ENCODE measurements at places on chromosomes 4 and X. TPM values are rescaled to one million over a fixed set of nuclear protein-coding genes. Genes with fewer than 3 reads are reported as not detected.

- DNase-seq, result no peak
Measured at GRCh38 chr4:152776352-152776751, 3.2 kb downstream of the TIGD4 start.

DNA sequence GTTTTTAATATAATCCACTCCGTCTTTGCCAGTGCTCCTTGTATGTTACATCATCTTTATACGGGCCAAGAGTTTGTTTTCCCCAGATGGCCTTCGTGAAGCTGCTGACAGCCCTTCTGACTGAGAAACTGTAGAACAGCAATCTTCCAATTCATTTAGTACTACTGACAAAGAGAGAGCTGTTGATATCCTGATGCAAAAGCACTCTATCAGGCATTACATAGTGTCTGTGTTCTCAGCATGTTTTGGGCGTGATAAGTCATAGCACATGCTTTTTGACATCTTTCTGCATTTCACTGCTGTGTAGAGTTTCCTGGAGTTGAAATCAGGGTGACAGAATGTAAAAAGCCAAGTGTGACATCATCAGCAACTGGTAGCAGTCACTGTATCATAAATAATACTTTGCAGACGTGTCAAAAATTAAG is 746.3 kb upstream of the FAM241A start:
- no peak for DNase-seq

GRCh38 chr4:173418639-173419038 is 19.7 kb upstream of the SCRG1 start:
- DNase-seq, result no peak

GRCh38 chr4:80173401-80173800 is 23.9 kb upstream of the PRDM8 start:
- no peak for DNase-seq

GRCh38 chr4:87105101-87105845 is 115.1 kb downstream of the KLHL8 start:
- no peak for DNase-seq

Gene OPRPN
- total RNA-seq, result not detected

Gene CSAG3
- not detected for total RNA-seq

Gene IGSF1
- total RNA-seq, result 7.5 TPM

Gene PDLIM5
- 120 TPM for total RNA-seq

DNA sequence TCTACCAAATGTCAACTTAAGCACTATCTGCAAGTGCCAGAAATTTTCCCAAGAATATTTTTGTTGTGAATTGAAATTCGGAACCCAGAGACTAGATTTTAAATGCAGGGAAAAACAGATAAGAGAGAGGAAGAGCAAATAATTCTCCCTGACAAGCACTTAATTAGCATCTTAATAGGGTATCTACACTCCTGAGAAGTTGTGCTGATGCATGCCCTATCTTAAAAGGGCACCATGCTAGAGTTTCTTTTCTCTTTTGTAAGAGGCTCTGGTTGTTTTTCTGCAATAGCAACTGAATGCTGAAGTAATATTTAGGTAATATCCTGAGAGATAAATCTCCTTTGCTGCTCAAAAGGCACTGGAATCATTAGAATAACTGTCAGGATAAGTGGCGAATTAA is 139.9 kb upstream of the UGT8 start:
- no peak for DNase-seq

DNA sequence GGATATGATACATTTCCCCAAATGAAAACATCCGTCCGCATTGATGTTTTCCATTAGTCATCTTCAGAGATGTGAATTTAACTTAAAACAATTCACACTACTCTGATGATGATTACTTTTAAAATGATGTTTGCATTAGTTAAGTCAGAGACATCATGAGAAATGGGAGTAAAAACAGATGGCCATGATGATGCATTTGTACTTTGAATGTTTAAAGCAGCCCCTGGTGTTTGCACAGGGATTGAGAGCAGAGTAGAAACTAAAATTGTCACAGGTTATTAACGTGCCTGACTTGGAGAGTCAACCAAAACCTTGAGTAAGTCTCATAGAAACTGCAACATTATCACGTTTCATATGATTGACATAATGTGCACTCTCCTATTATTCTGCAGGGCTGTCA is 117.2 kb downstream of the CFAP299 start:
- no peak for DNase-seq

Gene TRIM61
- total RNA-seq, result 0.44 TPM

DNA sequence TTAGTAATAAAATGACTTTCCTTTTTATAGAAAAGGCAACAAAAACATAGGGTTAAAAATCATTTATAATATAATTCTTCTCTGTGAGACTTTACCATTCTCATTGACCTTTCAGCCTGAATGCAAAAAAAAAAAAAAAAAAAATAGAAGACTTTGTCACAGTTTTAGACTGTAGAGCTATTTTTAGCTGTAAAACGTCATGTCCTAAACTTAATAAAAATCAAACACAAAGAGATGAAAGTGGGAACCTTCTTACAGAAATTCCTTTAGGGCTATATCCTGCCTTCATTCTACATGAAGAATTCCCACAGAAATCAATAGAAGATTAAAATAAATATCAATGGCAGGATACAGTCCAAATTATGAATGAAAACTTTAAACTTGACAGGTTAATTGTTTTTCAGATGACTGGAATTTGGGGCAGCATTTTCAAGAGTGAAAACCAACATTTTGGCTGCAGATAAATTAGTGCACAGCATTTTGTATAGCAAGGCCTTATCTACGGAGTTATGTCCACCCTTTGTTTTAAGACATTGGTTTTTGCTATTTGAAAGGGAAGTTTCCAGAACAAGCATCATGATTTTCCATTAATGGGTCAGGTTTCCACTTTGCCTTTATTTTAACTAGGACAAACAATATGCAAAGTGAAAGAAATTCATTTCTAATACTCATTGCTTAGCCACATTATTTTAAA is 219.5 kb downstream of the SPCS3 start:
- DNase-seq, result no peak

DNA sequence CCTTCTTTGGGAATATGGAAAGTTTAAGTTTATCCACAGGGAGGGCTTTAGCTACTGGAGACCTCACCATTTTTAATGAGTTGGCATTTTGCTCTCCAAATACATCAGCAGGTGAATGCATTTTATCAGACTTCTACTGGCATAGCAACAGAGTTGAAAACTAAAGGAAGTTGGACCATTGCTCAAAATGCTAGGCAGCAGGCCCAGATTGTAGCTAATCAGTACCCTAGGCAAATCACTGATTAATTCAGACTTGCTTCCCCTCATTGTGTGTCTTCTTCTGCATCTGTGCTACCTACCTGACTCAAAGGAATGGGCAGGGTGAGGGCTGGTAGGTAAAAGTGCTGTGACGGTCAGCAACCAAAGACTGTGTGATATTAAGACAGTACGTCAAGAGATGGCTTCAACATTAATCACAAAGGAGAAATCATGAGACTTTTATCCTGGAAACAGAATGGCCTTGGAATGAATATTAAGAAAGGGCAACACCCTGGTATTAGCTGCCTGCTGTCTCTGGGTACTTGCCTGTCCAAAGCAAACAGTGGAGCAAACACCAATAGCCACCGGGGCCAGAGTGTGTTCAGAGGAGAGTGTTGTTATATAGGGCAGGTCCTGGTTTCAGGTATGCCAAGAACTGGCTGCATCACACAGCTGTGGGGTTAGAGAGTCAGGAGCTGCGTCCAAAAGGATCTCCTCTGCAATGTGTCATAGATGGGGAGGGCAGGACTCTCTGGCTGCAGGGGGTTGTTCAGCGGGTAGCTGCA is 17.1 kb upstream of the SMIM20 start:
- no peak for DNase-seq

- DNase-seq, result no peak
Measured at GRCh38 chrX:18119856-18120255, 100.8 kb downstream of the BEND2 start.

DNA sequence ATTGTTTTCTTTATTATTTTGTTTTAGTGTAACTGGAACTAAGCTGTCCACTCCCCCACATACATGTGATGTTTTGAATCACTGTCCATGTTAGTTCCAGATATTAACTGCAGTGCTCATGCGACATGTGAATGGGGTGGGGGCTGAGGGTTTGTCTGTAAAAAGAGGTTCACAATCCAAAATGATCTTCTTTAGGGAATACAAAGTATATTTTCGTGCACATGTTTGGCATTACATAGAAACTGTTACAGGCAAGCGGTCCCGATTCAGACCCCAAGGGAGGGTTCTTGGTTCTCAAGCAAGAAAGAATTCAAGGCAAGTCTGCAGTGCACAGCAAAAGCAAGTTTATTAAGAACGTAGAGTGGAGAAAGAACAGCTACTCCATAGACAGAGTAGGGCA is 296.5 kb upstream of the CLNK start:
- no peak for DNase-seq

DNA sequence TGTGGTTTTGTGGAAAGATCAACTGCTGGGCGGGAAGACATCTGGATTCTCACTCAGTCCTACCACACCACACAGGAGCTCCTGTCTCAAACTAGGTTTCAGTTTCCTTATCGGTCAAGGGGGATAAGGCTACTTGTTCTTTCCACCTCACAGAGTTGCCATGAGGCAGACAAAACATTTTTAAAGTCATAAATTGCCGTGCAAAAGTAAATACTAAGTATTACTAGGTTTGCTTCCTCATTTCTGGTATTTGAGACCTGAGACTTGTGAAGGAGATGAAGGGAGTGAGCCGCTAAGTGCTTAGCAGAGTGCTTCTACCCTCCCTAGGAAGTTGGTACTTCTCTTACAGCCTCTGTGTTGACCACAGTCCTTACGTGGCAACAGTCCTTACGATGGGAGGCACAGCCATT is 1.5 kb downstream of the LAP3 start:
- no peak for DNase-seq

DNA sequence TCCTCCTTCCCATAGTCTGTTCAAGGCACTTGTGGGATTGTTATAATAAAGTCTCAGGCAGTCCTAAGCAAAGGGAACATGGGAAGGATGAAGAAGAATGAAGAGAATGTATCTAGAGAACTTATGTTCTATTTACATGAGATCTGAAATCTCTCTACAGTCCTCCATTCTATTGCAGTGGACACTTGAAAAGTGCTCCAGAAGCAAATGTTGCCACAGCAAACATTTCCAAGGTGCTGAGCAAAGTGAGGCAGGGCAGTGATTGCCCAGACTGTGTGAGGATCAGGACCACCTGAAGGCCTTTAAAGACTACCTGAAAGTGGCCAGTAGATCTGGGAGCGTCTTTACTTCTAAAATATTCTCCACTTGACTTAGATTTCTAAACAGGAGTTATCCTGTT is 203.5 kb downstream of the RBM46 start:
- DNase-seq, result no peak

Gene NUDT10
- total RNA-seq, result 0.64 TPM

Gene FAM47E
- total RNA-seq, result 9.5 TPM

Gene PDLIM3
- total RNA-seq, result 25.3 TPM

Gene CENPVL2
- total RNA-seq, result not detected

- DNase-seq, result no peak
Measured at GRCh38 chr4:25779021-25779420, 83.8 kb downstream of the SEL1L3 start.

DNA sequence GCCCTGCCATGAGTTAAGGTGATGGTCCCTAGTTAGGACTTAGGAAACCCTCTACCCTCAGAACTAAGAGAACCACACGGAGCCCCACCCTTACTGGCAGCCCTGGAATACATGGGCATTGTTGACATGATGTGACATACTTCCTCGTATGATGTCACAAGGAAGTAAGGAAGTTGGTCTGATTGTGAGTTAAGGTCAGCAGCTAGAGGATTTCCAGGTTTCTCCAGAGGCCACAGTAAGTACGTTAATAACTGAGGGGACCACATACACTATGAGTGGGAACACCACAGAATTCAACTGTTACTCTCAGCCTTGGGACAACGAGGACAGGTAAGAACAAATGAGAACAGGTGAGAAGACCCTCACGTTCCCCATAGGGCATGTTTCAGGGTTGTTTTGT is at the start of gene MAGEB5:
Gene MAGEB5 (plus strand): TSS at position 301 of the 400 bp plus-strand sequence. CDS start 1,133 bp downstream, outside the sequence.
- no peak for DNase-seq

DNA sequence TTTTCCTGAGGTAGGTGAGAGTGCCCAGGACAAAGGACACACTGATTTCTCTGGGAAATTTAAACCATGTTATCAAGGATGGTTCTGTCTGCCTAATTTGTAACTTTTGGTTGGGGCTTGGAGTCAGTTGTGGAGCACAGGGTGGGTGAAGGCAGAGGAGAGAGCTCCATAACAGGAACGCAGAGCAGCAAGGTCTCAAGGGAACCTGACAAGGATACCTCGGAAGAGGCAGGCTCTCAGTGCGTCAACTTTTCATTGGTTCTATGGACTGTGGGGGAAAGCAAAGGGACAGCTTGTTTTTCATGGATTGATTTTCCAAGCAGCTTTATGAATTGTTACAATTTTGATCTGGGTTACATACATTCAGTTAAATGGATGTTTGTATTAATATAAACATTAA is 110.4 kb downstream of the SLIT2 start:
- no peak for DNase-seq

Gene DGKK
- not detected for total RNA-seq

DNA sequence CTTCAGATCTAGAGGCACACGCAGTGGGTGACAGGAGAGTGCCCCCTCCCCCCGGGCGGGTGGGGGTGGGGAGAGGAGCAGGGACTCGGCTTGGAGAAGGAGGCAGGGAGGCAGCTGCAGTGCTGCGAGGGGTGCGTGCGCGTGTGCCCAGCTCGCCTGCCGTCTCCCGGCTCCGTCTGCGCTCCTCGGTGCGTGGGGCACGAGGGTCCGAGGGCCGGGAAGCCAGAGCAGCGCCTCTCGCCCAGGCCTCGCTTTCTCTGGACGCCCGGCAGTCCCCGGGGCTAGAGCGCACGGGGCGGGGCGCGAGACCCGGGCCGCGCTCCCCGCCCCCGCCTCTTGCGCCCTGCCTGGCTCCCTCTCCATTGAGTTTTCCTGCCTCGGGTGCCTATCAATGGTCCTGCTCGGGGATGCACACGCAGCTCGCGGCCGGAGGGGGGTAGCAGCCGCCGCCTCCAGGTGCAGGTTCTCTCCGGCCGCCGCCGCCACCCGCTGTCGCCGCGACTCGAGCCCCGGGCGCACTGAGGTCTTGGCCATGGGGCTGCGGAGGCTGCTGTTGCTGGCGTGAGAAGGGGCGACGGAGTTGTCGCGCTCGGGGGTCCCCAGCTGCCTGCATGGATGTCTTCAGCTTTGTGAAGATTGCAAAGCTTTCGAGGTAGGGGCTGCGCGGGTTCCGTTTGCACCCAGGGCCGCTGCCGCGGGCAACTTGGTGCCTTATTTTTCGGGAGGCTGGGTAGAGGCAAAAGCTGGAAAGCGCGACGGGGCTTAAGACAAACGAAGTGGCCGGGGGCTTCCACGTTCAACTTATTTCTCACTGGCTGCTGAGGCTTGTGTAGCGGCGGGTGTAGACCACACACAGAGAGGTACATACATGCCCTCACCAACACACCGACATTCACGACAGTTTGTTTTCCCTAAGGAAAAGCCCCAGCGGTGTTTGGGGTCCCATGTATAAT is at the start of gene FRMPD4:
Gene FRMPD4 (plus strand): TSS at position 113 of the 953 bp plus-strand sequence. CDS start 499 bp downstream, at position 612.
- DNase-seq, result no peak

Gene GLUD2
- 4.0 TPM for total RNA-seq

Gene FAT4
- total RNA-seq, result 25.1 TPM

GRCh38 chr4:31007858-31008257 is 287.7 kb downstream of the PCDH7 start:
- no peak for DNase-seq

Gene ZCCHC18
- 5.2 TPM for total RNA-seq

- no peak for DNase-seq
Measured at GRCh38 chr4:188127214-188127874, 11.9 kb upstream of the TRIML1 start.

Gene PPP4R3C
- not detected for total RNA-seq

GRCh38 chrX:150503898-150504219 is 64.6 kb upstream of the MTM1 start:
- DNase-seq, result no peak

GRCh38 chrX:123348468-123348867 is 164.4 kb downstream of the GRIA3 start:
- DNase-seq, result no peak

- DNase-seq, result no peak
Measured at GRCh38 chr4:97530676-97531075, 612.6 kb downstream of the STPG2 start.

GRCh38 chr4:85939595-85939994 is 420.3 kb downstream of the MAPK10 start:
- no peak for DNase-seq

Data from breast epithelium (tissue), 4 donors.